ENCODE measurements at places on chromosomes 3 and 15.

DNA sequence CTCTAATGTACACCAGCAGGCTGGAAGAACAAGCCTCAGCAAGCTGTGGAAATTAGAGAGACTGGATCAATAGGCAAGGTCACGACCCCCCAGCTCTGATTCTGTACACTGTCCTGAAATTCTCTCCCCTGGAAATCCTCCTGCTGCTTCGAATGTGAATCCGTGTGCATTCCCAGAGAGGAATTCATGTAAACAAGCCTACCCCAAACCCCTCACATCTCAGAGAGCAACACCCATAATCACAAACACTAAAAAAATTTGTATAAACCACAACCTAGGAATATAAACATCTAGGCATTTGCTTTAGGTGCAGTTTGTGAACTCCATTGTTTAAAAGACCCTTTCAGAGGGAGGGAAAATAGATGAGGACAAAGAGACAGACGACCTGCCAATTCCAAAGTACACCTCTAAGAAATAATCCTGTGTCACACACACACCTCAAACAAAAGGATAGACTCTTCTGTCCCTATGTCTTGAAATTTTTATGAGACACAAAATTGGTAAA is 325.2 kb downstream of the WDR72 start:
- DNase-seq, result no peak

DNA sequence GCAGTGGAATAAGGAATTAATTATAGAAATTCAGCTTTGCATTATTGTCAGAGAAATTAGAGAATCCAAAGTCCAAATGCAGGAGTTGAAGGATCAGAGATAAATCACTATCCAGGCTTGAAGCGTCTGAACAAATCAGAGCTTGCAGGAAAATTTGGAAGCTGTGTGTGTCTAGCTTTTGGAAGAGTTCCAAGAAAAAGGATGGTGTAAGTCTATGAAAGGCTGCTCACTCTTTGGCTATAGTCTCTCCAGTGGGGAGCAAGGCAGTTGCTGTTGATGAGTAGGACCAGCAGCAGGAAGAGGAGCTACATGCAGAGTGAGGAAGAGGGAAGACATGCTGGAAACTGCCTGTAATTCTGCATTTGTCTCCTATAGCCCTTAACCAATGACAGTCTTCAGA is 464.3 kb upstream of the GRM7 start:
- no peak for DNase-seq

- DNase-seq, result no peak
Measured at GRCh38 chr15:69289342-69290146, 9.2 kb upstream of the PAQR5 start.

GRCh38 chr3:71578054-71578751 is 5.3 kb downstream of the FOXP1 start:
- no peak for DNase-seq

- no peak for DNase-seq
Measured at GRCh38 chr3:67739851-67740250, 85.4 kb upstream of the SUCLG2 start.

DNA sequence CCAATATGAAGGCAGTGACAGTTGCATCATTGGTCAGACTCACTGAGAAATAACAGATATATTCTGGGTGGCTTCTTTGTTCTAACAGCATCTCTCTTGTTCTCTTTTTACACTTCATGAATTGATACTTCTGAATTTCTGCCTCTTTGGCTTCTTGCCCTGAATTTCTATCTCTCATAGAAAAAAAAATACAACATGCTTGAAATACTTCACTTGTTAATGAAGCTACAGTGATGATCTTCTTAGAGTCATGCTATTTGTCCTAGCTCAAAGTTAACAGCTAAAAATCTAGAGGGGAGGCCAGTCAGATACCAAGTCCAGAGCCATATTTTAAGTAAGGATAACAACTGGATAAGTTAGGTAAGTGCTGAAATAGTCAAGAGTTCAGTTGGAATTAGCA is 597.2 kb upstream of the AGTR1 start:
- DNase-seq, result no peak

DNA sequence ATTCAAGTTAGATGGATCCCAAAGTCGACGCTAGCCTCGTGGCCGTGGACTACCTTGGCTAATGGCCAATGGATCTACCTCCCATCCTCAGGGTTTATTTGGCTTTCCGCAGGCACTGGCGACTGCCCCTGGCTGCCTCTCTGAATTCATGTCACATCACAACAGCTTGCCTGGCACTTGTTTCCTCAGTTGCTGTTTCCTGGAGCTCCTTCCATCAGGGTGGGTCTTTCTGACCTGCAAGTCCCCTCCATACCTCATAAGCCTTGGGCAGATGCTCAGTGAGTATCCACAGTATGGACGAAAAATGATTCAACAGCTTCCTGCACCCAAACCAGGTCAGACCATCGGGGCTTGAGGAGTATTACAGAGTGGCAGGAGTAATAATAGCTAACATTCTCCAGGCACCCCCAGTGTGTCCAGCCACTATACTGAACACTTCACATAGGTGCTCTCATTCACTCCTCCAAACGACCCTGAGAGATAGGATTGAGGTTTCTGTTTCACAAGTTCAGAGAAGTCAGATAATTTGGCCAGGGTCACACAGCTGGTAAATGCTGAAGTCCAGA is 311.5 kb downstream of the TLE3 start:
- DNase-seq, result no peak
